ENCODE measurements at places on chromosomes 12 and 14.

- DNase-seq: no peak
Measured at GRCh38 chr12:59407799-59408198, 188.0 kb upstream of the SLC16A7 start.

GRCh38 chr12:89695830-89696229 lies 12.8 kb downstream of the ATP2B1 start:
- no peak for DNase-seq

GRCh38 chr14:53409969-53410368 lies 256.8 kb upstream of the DDHD1 start:
- DNase-seq: no peak

GRCh38 chr12:29543036-29543435 lies 45.5 kb upstream of the OVCH1 start:
- no peak for DNase-seq

- DNase-seq: no peak
Measured at GRCh38 chr14:61321385-61322010, at the start of gene PRKCH. PRKCH (plus strand) TSS chr14:61321579; CDS start chr14:61322102, 523 bp downstream.

GRCh38 chr12:89062996-89063395 lies 289.3 kb downstream of the DUSP6 start:
- no peak for DNase-seq

DNA sequence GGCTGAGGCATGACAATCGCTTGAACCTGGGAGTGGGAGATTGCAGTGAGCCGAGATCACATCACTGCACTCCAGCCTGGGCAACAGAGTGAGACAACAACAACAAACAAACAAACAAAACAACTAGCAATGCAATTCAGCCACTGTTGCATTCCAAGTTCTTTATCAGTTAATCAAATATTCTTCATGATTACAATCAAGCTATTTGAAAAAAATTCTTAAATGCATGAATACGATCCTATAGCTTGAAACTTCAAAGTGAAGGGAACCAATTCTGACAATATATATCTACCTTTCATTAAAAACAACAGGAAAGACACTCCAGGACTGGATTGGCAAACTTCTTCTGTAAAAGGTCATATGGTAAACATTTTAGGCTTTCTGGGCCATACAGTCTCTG lies 31.3 kb upstream of the OTX2 start:
- DNase-seq: no peak

DNA sequence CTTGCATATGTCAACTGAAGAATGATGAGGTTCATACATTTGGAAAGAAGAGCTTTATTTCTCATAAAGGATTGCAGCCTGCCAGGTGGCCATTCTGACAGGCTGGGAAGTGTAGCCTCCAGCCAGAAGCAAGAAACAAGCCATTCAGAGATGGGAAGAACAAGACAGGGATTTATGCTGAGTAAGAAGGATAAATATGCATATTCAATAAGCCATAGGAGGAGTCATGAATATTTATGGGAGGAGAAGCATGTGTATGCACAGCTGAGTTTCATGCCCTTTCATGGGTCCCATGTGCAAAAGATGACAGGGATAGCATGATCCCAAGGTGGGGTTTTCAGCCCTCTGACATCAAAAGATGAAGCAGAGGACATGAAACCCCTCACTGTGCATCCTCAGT lies 269.8 kb downstream of the TMEM132C start:
- DNase-seq: no peak
